Right ventricle myocardium inferior (tissue), 1 donor: ENCODE measurements at places on chromosomes 7 and 10.

GRCh38 chr7:73746378-73746777, 7.8 kb upstream of the ABHD11 start:
- no peak for DNase-seq

GRCh38 chr10:48526846-48527505, 77.9 kb downstream of the ARHGAP22 start:
- DNase-seq = no peak

DNA sequence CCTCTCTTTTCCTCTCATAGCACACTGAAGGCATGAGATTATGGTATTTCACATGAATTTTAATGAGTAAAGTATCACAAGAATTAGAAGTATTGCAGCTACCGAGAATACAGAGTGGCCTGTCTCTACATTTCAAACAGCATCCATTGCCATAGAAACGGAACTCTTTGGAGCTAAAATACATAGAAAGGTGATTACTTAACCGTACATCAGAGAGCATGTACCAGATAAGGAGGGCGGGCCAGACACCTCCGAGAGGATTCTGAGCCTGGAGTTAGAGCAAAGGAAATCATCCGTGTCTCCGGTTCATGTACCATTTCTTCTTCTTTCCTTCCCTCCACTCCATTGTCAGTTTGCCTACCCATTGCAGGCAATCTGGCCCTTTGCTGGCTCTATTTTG, 196.7 kb downstream of the KLF6 start:
- DNase-seq = no peak

DNA sequence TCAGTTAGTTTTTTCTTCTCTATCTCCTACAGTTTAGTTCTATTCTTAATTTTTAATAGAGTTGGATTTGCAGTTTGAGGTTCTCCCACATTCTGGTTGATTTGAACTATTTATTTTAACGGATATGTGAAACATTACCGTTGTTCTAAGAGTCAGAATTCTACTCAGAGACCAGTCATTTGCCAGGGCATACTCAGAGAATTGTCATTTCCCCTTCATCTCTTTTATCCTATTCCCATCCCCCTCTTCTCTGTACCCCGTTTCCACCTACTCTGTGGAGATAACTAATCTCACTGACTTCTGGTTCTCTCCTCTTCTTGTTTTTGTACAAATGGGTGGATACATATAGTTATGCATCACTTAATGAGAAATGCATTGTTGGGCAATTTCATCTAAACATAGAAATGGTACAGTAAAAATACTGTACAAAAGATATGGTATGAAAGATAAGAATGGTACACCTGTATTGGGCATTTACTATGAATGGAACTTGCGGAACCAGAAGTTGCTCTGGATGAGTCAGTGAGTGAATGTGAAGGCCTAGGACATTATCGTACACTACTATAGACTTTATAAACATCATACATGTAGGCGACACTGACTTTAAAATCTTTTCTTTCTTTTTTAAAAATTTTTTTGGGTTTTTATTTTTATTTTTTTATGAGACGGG, 53.1 kb downstream of the INPP5F start:
- no peak for DNase-seq

DNA sequence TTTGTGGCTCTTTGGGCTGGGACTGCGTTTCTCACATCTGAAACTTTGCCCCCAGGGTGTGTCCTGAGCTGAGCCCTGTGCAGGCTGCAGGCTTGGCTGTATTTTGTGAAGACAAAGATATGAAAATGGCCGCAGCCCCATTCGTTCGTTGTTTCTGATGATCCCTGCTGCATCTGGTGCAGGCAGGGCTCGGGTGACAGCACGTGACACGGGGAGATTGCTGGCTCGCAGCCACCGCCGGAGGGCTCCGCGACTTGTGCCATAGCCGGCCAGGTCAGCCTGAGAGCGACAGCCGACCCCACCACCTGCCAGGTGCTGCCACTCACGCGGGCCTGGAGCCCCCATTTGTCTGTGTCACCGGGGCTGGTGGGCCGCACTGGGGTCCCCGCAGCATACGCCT, 81.3 kb downstream of the ZRANB1 start:
- DNase-seq = no peak

DNA sequence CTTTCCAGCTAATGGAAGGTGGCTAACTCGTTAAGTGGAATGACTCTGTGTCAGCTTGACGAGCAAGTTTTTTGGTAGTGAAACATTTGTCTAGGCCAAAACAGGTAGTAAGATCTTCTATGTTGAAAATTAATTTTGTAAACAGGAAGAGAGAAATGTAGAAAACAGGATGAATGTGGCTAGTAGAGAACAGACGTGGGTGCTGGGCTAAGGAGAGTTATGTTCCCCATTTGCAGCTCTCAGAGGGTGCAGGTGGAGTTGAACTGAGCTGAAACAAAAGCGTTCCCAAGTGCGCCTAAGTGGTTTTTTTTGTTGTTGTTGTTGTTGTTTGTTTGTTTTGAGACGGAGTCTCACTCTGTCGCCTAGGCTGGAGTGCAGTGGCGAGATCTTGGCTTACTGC, 59.5 kb upstream of the SRPK2 start:
- no peak for DNase-seq

DNA sequence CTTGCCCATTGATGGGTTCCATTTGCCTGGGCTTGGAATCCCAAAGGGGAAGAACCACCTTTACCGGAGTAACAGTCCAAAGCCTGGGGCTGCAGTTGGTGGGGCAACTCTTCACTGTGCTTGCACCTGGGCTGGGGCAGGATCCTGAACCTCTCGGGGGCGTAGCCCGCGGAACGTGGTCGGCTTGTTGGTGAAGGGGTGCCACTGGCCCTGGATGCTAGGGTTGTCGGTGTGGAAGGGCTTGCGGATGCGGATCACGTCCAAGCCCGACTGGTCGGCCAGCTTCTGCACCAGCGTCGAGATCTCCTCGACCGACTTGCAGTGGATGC, 710 bp downstream of the MRPL43 start:
- DNase-seq = no peak

DNA sequence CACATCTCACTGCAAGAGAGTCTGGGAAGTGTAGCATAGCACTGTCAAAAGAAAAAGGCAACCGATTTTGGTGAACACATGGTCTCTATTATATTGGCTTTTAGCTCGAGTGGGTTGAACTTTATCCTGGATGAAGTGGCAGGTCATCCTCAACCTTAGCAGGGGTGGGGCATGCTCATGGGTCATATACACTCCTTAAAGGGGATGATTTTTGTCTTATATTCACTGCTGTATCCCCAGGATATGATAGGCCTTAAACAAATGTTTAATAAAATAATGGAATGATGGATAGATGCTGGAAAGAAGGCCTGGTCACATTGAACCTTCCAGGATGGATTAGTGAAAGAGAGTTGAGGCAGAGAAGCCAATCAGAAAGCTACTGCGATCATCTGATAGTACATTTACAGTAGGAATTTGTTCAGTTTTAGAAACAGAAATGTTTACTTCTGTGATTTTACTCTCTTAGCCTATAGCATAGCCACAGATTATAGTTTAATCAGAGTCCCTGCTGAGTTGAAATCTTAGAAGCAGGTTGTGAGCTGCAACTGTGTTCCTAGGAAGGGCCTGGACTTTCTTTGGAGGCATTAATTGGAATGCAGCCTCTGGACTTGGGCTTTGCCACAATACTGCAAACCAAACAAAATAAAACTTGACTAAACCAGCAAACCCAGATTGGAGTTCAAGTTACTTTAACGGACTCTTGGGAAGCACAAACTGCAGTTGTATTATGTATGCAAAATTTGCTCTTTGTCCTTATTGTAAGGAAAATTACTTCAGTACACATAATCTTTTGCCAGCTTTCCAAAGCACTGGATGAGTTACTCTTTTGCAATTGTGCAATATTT, 138.3 kb downstream of the BMPER start:
- DNase-seq = no peak

DNA sequence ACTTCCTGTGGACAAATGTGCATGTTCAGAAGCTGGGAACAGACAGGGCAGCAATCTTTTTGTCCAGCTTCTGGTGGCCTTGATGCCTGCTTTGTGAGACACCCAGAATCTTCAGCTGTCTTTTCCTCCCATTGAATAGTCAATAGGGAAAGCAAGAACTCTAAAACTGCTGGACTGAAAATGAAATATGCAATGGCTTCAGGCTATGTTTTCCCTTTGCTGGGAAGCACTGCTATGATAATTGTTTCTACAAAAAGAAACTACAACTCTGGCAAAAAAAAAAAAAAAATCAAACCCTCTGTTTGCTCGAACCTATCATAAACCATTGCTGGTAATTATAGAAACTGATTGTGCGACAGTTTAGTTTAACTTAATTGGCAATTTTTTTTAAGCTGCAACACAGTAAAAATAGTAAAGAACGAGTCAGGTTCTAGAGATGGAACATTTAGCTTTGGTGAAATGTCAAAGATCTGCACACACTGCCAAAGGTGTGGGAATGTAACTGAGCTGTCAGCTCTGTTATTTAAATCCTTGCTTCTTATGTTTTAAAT, 79.1 kb upstream of the NEUROD6 start:
- no peak for DNase-seq

DNA sequence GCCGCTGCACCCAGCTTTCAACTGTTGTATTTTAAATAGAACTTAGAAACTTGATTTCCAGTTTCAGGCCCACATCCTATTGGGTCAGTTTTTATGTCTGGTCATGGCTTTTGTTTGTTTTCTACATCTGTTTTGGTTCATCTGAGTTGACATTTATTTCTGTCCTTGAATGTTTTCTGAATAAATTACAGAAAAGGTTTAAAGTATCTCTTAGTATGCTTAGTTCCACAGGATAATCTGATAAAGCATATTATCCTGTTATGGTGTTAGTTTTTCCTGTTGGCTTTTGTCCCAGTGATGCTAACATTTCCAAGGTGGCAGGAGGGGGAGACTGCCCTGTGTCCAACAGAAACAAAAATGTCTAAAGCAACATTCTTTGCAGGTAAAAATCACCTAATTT, 733.2 kb downstream of the INHBA start:
- no peak for DNase-seq

DNA sequence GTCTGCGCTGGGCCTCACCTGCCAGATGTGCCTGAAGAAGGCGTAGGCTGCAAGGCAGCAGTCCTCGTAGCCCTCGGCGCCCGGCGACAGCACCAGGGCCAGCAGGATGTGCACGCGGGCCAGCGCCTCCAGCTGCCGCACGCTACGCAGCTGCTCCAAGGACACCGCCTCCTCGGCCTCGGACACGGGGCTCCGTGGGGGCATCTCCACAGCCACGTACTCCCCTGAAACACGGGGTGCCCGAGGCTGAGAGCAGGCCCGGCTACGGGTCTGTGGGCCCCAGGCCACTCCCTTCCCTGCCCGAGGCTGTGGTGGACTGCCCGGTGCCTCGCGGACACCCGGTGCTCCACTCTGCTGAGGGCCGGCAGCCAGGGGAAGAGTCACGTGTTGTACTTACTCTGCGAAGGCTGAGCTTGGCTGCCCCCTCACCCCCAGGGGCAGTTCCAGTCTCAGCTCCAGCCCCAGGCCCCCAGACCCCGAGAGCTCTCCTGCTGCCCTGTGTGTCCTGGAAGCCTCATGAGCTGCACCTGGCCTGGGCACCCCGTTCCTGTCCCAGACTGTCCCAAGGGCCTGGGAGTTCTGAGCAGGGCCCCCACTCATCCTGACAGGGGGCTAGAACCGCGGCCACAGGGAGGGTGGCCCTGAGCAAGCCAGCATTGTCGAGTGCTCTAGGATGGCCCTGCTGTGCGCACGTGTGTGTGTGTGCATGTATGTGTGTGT, 62.8 kb downstream of the CFAP46 start:
- DNase-seq = peak; percentile 48

- no peak for DNase-seq
Measured at GRCh38 chr10:14429043-14429700, 98.4 kb upstream of the FRMD4A start.

- no peak for DNase-seq
Measured at GRCh38 chr10:28274475-28274874, 28.4 kb downstream of the MPP7 start.

DNA sequence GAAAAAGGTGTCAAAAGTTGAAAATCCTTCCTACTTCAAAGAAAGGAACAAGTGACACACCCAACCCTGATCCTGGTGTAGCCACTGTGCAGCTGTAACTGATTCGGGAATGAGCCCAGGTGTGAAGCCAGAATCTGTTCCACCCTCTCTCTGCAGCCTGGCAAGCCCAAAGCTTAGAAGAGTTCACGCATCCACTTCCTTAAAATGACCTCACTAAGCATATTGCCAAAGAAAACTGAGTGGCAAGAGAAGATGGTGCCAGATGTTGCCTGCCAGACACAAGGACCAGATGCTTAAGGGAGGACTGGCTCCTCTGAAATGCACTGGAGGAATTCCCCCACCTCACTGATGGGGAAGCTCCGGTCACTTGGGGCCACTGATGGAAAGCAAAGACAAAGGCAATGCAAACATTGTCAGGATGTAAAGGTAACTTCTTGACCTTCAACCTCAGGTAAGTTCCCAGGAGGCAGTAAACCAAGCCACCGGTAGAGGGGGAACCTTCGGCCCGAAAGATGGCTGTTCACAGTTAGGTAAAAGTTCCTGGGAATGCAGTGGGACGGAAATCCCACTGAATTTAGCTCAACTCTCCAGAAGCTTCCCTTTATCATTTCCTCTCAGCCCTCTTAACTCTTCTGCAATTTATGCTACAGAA, 554.9 kb downstream of the KCNMA1 start:
- no peak for DNase-seq
